ENCODE measurements at places on chromosomes 5 and 9. TPM values are rescaled to one million over a fixed set of nuclear protein-coding genes. Genes with fewer than 3 reads are reported as not detected.

The PKD2L2 gene
- total RNA-seq = 2.4 TPM

The GPR151 gene
- total RNA-seq = 1.2 TPM

The FSTL4 gene
- 1.4 TPM for total RNA-seq

The TAF1L gene
- 4.3 TPM for total RNA-seq

The PCDHGB2 gene
- 4.6 TPM for total RNA-seq

The NEURL1B gene
- total RNA-seq = 14.0 TPM

The SPATA6L gene
- total RNA-seq = 4.3 TPM

The CARTPT gene
- not detected for total RNA-seq

The OR13C2 gene
- total RNA-seq = 16.4 TPM

Measured in umbilical cord (tissue), 2 donors.